ENCODE measurements at places on chromosomes 1 and 21. TPM values are rescaled to one million over a fixed set of nuclear protein-coding genes. Genes with fewer than 3 reads are reported as not detected.

TIE1 gene
- total RNA-seq = 0.14 TPM

S100A7A gene
- total RNA-seq = not detected

RNU1-1 gene
- total RNA-seq = 874 TPM

CFAP410 gene
- 14.0 TPM for total RNA-seq

CA14 gene
- total RNA-seq = not detected

SGIP1 gene
- not detected for total RNA-seq
